ENCODE measurements at places on chromosomes 2 and 18. TPM values are rescaled to one million over a fixed set of nuclear protein-coding genes. Genes with fewer than 3 reads are reported as not detected.

DNA sequence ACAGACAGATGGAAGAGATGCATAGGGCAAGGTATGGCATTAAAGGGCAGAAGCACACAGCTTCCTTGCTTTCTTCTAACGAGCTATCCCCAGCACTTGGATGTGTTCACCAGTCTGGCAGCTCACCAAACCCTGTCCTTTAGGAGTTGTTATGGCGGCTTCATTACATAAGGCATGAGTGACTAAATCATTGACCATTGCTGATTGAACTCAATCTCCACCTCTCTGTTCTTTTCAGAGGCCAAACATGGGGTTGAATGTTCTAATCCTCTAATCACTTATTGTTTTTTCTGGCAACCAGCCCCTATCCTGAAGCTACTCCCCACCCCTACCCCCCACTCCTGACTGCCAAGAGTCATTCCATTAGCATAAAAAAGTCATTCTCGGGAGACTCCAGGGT, 301.8 kb downstream of the XIRP2 start:
- DNase-seq, result no peak

DNA sequence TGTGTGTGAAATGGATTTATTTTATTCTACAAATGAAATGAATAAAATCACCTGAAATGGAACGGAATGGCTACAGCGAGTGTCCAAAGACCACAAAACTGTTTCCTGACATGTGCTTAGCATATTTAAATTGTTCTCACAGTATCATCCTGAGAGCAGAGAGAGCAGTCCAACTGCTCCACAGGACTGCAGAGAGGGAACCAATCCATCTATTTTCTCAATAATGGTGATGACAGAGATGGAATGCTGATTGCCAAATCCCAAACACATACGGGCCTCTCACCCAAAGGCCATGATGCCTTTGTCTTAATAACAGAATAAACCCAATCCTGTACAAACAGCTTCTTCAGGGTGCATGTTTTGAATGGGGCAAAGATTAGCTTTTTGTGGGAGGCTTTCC, 41.1 kb downstream of the STAT1 start:
- DNase-seq, result no peak

DNA sequence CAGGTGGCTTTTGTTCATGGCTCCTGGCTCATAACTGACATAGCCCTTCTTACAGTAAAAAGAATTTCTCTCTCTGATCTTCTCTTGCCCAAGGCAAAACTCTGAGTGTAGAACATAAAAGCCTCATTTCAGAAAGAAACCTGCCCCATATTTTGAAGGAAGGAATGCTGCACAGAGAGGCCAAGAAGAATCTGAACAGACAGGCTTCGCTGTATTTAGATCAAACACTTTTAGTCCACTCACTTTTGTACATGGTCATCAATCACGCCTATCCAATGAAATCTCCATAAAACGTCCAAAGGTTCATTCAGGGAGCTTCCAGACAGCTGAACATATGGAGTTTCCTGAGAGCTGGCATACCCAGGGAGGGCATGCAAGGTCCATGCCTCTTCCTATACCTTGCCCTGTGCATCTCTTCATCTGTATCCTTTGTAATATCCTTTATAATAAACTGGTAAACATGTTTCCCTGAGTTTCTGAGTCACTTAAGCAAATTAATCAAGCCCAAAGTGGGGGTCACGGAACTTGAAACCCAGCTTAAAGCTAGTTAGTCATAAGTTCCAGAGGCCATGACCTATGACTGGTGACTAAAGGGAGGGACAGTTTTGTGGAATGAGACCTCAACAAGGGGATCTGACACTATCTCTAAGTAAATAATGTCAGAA, 62.5 kb upstream of the TMEM247 start:
- no peak for DNase-seq

GRCh38 chr18:3579701-3580100, 129.7 kb downstream of the TGIF1 start:
- no peak for DNase-seq

Gene HJURP
- 3.6 TPM for polyA plus RNA-seq

Gene SERPINB10
- not detected for polyA plus RNA-seq

Gene SULT1C4
- polyA plus RNA-seq, result 17.3 TPM

DNA sequence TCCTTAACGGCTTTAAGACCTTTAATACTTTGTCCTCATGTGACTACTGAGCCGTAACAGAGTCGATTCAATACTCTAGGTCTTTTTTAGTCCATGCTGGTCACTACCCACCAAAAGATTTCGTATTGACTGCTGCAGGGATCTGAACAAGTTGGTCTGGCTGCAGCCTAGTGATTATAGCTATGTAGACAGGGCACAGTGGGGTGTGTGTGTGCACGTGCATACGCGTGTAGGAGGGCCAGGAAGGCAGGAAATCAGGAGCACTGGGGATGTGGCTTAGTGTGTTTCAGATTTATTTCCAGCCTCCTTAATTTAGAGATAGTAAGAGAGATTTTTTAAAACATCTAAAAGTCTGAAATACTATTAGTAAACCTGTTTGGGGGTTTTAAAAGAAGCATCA, 161.4 kb downstream of the MYO3B start:
- DNase-seq, result no peak

GRCh38 chr2:40758401-40759155, 306.7 kb upstream of the SLC8A1 start:
- DNase-seq, result no peak

DNA sequence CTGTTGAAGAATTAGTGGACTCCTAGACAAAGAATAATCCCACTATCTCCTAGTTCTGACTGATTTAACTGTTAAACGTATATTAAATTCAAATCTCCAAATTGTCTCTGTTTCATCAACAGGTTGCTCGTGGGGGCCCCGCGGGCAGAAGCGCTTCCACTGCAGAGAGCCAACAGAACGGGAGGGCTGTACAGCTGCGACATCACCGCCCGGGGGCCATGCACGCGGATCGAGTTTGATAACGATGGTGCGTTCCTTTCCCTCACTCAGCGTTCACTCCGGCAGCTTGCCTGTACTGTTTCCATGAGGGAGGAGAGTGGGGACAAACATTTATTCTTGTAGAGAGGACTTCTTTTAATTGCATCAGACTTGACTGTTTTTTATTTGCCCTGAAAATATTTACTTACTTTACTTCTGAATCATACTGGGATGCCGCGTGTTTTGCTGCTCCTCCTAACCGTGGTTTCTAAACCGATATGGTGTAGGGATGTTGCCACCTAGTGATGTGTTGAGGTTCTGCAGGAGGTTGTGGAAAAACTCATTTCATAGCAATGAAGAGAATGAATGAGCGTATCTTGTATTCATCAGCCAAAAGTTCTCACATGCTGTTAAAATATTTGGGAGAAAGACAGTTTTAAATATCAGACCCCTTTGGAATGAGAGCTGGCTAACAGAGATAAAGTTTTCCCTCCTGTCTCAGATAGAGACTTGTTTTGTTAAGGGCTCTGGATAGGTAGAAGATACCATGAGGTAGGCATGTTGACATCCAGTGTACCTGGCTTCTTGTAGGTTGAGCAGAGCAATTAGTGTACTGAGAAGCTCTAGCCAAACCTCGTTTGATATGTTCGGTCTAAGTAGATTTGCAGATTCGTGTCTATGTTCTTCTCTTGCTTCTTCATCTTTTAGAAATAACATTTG, 38.3 kb downstream of the ITGA6 start:
- DNase-seq, result peak; percentile 89

- DNase-seq, result peak; percentile 47
Observed at GRCh38 chr2:240820607-240821428, 799 bp upstream of the KIF1A start.

Gene ZFP36L2
- 285 TPM for polyA plus RNA-seq

Gene GPR17
- 0.39 TPM for polyA plus RNA-seq

- no peak for DNase-seq
Observed at GRCh38 chr2:146992057-146992456, 852.8 kb upstream of the ACVR2A start.

Gene PLB1
- polyA plus RNA-seq, result 19.7 TPM

GRCh38 chr2:136242687-136243277, 124.8 kb upstream of the CXCR4 start:
- DNase-seq, result no peak

Gene KIAA2012
- not detected for polyA plus RNA-seq

Gene KCNG2
- not detected for polyA plus RNA-seq

GRCh38 chr18:11369556-11369955, 220.2 kb upstream of the PIEZO2 start:
- DNase-seq, result no peak

Gene SH3RF3
- polyA plus RNA-seq, result 1.1 TPM

GRCh38 chr2:182608181-182608845, 107.7 kb upstream of the DNAJC10 start:
- DNase-seq, result no peak

DNA sequence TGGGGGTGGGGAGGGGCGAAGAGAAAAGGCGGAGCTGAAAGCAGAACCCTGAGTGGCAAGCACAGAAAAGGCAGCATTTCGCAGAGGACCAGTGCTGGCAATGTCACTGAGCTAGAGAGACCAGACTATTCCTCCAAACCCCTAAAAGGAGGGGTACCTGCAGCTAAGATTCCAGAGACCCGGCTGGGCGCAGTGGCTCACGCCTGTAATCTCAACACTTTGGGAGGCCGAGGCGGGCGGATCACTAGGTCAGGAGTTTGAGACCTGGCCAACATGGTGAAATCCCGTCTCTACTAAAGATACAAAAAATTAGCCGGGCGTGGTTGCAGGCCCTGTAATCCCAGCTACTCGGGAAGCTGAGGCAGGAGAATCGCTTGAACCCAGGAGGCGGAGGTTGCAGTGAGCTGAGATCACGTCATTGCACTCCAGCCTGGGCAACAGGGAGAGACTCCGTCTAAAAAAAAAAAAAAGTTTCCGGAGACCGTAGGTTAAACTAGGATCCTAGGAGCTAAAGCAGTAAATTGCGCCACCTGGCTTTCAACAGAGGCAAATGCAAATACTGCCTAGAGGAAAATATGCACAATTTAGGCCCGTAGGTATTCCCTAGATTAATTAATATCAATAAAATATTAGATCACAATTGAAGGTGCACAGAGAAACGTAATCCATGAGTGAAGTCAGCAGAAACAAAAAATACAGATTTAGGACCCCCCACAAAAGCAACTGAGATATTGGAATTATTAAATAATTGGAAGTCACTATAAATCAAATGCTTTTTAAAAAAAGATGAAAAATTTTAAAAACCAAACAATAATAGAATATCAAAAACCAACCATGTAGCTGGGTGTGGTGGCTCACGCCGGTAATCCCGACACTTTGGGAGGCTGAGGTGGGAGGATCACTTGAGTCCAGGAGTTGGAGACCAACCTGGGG, 4.9 kb downstream of the UCN start:
- DNase-seq, result peak; percentile 83

DNA sequence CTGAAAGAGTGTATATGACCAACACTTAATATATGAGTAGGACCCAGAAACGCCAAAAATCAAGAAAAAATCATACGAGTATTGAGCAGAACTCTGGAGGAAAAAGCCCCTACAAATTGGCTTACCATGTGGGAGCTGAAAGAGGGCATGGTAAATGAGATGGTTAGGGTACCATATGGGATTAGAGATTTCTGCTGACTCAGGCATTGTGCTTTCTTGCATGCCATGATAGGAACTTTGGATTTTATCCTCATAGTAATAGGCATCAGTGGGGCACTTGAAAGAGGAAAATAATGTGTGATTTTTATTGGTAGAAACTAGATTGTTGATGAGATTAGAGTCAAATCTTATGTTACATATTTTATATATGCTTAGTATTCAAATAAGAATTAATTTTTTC, 271.1 kb downstream of the CBLN2 start:
- DNase-seq, result no peak

- DNase-seq, result no peak
Observed at GRCh38 chr2:173307293-173307692, 47.4 kb upstream of the CDCA7 start.

- DNase-seq, result no peak
Observed at GRCh38 chr2:239773228-239774141, 251.7 kb downstream of the NDUFA10 start.

DNA sequence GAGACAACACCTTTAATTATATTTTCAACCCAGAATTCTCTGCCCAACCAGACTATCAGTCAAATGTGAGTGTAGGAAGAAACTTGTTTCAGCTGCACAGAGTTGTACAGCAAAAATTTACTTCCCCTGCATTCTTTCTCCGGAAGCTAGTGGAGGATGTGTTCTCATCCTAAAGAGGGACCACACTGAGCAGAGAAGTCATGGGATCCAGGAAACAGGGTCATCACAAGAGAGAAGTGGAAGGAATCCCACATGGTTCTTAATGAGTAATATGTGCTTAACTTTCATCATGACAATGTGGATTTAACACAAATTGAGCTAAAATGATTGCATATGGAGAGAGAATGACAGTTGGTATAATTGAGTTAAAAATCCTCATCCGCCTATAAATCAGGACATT, 78.2 kb downstream of the INPP4A start:
- DNase-seq, result no peak

- DNase-seq, result peak; percentile 37
Observed at GRCh38 chr2:166384774-166385173, 9.0 kb upstream of the SCN9A start.

- no peak for DNase-seq
Observed at GRCh38 chr2:25125189-25125588, 43.2 kb downstream of the POMC start.

GRCh38 chr2:1480671-1481076, 67.4 kb downstream of the TPO start:
- DNase-seq, result no peak

DNA sequence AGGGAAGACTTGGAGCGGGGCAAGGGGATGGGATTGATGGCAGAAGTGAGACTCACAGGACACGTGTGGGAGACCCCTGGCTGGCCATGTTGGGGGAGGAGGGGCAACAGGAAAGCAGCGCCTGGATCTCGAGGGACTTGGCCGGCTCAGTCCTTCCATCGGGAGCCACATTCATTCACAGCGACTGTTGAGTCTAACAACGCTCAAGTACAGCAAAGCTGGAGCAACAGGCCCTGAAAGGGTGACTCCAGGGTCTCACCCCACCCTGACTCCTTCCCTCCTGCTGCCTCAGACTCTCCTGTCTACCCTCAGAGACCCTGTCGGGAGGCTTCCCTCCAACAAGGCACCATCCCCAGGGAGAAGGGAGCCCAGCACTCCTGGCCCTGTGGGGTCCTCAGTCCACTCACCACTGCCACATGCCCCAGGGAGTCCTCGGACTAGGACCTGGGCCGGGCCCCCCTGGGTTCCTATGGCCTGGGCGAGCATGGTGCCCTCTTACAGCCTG, 14.8 kb upstream of the ALPI start:
- DNase-seq, result no peak

Gene TMEM198
- 12.2 TPM for polyA plus RNA-seq

DNA sequence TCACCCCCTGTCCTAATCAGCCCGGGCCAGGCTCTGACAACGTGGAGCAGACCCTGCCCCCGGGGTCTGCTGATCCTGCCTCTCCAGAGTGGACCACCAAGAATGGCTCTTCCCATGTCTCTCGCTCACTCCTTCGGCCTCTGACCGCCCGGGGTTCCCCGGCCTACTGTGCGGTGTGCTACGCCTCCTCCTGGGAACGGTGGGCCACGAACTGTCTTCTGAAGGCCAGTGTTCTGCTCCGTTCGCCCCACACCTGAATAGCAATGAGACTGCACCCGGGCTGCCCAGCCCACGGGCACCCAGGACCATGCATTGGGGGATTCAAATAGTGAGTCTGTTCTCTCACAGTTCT, 189.7 kb downstream of the TWIST2 start:
- DNase-seq, result no peak

Measured in hepatocyte (in vitro differentiated cells).